T47D (cell line): ENCODE measurements at places on chromosomes 5 and 9.

DNA sequence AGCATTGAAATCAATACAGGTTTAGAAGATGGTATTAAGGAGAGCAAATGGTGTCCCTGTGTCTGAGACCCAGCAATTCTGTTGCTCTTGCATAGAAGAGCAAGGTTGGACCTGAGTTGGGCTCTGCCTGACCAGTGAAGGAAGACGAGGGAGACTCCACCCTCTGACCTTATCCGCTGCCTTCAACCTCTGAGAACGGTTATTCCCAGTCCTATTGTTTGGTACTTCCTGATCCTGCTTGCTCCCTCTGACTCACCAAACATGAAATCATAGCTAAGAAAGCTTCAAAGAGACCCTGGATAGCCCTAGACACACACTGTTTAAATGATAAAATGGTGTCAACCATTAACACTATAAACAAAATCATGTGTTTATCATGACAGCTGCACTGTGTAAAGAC is 218.5 kb downstream of the PLK2 start:
- no peak for DNase-seq

DNA sequence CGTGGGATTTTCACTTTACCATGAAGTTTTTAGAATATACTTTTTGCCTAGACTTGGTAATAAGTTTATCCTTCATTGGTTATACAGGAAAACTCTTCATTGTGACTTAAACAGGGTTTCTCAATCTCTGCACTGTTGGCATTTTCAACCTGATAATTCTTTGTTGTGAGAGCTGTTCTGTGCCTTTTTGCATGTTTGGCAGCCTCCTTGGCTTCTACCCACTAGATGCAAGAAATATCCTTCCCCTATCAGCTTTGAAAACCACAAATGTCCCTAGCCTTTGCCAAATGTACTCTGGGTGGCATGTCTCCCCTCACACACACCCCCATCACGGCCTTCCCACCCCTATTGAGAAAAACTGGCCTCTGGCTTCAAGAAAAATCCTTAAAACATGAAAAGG is 180.9 kb downstream of the ESM1 start:
- no peak for DNase-seq

GRCh38 chr9:20398536-20399338 is 223.6 kb downstream of the MLLT3 start:
- no peak for DNase-seq

GRCh38 chr5:41772056-41772455 is 98.2 kb downstream of the OXCT1 start:
- no peak for DNase-seq

DNA sequence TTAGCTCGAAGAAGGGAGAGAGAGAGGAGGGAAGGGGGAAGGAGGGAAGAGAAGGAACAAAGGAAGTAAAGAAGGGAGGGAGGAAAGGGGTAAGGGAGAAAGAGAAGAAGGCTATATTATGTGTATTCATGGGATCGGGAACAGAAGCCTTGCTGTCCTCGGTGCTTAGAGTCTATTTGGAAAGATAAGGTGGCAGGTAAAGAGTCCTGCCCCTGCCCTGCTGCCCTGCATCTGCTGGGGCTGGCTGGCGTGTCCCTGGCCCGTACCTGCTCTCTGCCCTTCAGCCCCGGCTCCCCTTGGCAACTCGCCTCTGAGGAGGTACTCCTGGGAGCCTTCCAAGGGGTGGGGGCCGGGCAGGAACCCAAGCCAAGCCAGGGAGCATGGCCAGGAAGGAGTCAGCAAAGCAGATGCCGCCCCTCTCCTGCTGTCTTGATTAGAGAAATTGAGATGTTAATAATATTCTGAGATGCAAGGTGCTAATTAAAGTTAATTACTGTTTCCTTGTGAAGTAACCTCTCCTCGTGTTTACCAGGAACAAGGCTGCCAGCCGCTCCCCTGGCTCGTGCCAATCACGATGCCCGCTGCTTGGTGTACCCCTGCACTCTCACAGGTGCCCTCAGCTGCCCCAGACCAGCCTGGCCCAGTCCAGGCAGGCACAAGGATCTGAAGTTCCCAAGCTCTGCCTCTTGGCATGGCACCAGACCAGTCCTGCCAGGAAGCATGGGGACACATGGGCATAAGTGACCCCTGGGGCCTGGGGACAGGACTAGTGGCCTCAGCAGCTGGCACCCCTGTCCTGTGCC is 36.6 kb downstream of the PCDH1 start:
- DNase-seq, result no peak

DNA sequence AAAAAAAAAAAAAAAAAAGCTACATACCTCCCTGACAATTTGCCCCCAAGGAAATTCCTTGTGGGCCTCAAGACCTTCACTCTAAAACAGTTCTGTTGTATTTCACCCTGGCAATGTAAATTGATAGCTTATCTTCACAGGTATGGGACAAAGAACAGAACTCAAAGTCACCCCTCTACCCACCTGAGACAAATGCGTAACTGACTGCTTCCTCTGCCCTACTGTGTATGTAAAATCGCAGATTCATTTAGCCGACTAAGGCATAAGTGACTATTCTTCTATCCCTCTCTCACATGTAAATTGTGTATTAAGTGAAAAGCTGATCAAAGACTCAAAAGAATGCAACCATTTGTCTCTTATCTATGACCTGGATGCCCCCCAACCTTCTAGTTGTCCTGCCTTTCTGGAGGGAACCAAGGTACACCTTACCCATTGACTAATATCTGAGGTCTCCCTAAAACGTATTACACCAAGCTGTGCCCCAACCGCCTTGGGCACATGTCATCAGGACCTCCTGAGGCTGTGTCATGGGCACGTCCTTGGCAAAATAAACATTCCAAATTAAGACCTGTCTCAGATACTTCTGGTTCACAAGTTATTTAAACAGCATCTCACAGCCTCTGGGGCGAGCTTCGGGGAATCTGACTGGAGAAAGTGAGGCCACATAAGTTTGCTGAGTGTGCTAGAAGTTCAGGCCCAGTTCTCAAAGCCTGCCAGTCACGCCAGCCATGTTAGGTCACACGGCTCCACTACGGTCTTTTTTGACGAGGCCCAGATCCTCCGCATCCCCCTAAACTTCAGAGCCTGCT is 954 bp downstream of the TBCA start:
- DNase-seq, result no peak

- DNase-seq, result no peak
These were observed 29.5 kb downstream of the TTC39B start for GRCh38 chr9:15277400-15278090.

DNA sequence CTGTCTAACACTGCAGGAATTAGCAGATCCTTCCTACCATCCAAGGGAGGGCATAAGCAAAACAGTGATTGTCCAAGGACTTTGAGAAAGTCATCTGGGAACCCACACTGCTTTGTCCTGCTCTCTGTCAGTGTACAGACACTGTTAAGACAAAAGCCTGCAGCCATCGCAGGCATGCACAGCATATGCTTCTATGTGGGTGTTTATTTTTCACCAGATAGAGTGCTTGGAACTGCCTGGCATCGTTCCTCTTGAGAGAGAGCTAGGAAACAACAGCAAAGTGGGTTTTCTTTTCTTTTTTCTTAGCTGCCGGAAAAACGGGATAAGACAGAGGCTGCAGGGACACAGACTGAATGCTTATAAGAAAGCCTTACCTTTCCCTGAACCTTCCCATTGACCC is 212.3 kb downstream of the ICE1 start:
- no peak for DNase-seq

DNA sequence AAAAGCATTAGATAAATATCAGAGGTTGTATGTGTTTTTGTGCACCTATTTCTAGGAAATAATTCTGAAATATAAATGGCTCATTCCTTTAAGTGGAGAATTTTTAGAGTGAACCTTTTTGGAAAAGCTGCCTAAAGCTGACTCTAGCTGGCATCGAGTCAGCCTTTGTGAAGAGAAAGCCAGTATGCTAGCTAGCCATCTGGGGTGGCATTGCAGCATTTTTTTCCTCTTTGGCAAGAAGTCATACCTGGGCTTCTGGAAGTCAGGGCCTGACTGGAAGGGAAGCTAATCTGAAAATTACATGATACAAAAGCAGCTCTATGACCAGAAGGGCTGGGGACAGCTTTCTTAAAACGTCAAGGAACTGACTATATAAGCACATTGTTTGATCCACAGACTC is 19.7 kb downstream of the ANP32B start:
- DNase-seq, result no peak

DNA sequence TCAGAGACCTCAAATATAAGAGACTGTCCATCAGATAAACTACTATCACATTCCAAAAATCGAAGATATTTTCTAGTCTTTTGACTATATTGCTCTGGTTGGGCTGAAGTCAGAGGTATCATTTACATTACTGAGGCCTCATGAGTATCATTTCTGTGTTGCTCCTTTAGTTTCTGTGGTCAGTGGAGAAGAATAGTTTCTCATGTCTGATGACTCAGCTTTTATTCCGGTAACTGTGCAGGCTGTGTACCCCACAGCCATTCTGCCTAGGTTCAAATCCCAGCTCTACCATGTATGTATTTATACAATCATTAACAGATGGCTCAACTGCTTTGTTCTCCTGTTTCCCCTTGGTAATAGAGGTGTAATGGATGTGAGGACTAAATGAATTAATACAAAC is 179.3 kb downstream of the ALDH1A1 start:
- DNase-seq, result no peak

DNA sequence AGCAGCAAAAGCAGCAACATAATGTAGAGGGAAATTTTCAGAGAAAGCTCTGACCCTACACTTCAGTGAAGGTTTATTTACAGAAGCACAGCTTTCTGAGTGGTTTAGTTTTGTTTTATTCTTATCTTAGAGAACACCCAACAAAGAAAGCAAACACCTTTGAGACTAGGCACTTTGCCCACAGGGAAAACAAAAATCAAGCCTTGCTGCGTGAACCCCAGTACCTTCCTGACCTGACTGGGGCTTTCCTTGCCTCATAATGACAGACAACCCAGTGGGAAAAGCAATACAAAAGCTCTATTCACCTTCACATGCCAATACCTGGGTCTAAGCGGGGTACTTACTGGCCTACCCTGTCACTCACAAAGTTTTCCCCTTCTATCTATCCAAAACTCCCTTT is 189.8 kb downstream of the HINT1 start:
- DNase-seq, result no peak

DNA sequence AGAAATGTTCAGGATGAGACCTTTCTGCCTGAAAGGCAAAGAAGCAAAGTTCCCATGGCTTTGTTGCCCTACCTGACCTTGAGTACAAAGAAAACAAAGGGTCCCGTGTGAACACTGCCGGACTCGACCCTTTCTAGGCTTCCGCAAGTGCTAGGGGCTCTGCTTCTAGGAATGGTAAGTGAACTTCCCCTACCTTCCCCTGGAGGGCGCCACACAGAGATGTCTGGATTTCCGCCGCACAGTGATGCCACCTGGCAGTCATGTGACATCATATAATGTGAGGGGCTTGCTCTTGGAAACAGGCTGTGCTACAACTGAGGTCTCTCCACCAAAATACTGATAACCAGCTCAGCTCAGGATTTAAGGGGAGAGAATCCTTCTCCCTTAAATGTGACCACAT is 56.6 kb downstream of the HSD17B3 start:
- DNase-seq, result no peak

DNA sequence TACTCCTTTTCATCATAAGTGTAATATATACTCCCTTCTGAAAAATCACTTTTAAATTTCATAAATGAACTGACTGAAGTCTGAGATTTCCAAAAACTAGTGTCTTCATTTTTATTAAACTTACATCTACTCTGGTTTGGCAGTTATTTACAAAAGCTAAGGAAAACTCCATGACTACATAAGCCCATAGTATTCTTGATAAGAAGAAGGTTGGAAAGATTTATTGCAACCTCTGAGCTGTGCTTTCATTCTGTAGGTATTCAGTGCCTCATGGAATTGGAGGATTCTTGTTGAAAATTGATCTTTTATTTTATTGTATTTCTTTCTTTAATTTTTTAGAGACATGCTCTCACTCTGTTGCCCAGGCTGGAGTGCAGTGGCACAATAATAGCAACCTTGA is 41.7 kb downstream of the GNAQ start:
- DNase-seq, result no peak

GRCh38 chr5:132754947-132755346 is 7.7 kb downstream of the CCNI2 start:
- DNase-seq, result no peak

- no peak for DNase-seq
These were observed 3.7 kb upstream of the OTULIN start for GRCh38 chr5:14660833-14661232.
